NCI-H460 (cell line): ENCODE measurements at places on chromosomes 7 and 10. TPM values are rescaled to one million over a fixed set of nuclear protein-coding genes. Genes with fewer than 3 reads are reported as not detected.

GNGT1 gene
- 0.47 and 0.61 TPM in 2 replicates for total RNA-seq

IGFBP3 gene
- total RNA-seq: 336 and 359 TPM in 2 replicates

SEMA3E gene
- total RNA-seq: 23.3 and 23.9 TPM in 2 replicates

ZPBP gene
- total RNA-seq: not detected in 2 replicates

PPP1R9A gene
- total RNA-seq: 3.6 and 5.6 TPM in 2 replicates

XRCC2 gene
- total RNA-seq: 9.4 and 12.3 TPM in 2 replicates

COMTD1 gene
- 27.2 and 31.7 TPM in 2 replicates for total RNA-seq

SPDYE6 gene
- total RNA-seq: not detected in 2 replicates

PSD gene
- 0.29 and 0.32 TPM in 2 replicates for total RNA-seq

STRA8 gene
- not detected in 2 replicates for total RNA-seq

ASZ1 gene
- total RNA-seq: not detected in 2 replicates

GRM3 gene
- total RNA-seq: not detected in 2 replicates

GRCh38 chr7:44681645-44682044 is 67.0 kb upstream of the ZMIZ2 start:
- no peak for DNase-seq

- DNase-seq: no peak
Observed at GRCh38 chr7:74657692-74658177, at the start of gene GTF2I. GTF2I (plus strand) TSS chr7:74657718; CDS start chr7:74689129, 31,411 bp downstream.

- DNase-seq: no peak
Observed at GRCh38 chr7:147653456-147653855, 937.1 kb upstream of the C7orf33 start.

DNA sequence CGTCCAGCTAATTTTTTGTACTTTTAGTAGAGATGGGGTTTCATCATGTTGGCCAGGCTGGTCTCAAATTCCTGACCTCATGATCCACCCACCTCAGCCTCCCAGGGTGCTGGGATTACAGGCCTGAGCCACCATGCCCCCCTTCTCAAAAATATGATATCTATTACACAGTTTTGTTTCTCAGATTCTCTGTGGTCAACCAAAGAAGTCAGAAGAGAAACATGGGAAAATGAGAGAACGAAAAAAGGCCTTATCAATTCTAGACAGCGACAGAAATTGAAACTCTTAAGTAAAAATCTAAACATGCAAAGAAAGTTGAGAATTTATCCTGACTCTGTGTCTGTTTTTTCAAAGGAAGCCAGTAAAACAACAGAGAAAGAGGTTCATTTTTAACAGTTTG is 283.8 kb upstream of the PLXDC2 start:
- DNase-seq: no peak

DNA sequence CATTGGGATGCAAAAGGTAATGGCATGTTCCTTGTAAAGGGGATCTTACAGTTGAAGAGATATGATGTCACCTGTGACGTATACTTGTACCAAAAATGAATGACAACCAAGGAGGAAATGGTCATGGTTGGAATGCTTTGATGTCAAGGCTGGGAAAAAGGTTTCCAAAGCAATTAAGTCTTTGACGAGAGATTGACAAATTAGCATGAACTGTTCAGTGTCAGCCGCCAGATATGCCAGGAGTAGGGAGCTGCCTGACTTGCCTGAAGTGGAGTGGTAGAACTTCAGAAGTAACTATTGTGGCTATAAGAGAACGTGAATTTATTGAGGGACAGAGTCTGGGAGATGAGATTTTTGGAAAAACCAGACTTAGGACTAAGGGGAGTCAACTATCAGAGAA is 88.1 kb downstream of the SEPTIN7 start:
- DNase-seq: no peak

GRCh38 chr7:105924945-105925344 is 38.1 kb upstream of the CDHR3 start:
- DNase-seq: no peak

- peak; percentile 85 for DNase-seq
Observed at GRCh38 chr10:34528320-34528719, 286.8 kb downstream of the PARD3 start.

DNA sequence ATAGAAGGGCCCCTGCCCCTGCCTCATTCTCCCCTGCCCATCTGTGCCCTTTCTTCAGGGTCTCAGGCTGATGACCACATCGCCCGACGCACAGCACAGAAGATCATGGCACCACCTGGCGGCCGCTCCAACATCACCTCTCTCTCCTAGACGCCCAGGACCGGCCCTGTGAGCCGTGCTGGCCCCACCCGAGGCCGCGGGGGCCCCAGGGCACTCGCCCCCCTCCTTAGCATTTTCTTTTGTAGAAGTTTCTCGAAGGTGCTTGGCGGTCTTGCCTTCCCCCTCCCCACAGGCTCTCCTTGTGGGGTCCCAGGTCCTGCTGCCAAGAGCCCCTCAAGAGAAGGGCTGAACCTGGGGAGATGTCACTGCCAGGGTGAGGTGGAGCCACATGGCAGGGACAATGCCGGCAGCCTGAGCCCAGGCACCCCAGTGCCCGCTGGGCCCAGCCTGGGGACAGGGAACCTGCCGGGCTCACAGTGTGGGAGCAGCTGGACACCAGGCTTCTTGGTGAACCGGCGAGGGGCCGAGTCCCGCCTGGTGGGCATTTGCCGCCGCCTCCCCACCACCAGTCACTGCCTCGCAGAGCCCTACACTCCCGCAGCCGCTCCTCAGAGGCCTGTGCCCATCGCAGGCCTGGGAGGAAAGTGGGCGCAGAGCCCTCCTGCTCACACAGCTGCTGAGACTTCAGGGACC is 18.2 kb downstream of the DPYSL4 start:
- no peak for DNase-seq

- DNase-seq: no peak
Observed at GRCh38 chr7:15567036-15567435, 5.2 kb upstream of the AGMO start.

DNA sequence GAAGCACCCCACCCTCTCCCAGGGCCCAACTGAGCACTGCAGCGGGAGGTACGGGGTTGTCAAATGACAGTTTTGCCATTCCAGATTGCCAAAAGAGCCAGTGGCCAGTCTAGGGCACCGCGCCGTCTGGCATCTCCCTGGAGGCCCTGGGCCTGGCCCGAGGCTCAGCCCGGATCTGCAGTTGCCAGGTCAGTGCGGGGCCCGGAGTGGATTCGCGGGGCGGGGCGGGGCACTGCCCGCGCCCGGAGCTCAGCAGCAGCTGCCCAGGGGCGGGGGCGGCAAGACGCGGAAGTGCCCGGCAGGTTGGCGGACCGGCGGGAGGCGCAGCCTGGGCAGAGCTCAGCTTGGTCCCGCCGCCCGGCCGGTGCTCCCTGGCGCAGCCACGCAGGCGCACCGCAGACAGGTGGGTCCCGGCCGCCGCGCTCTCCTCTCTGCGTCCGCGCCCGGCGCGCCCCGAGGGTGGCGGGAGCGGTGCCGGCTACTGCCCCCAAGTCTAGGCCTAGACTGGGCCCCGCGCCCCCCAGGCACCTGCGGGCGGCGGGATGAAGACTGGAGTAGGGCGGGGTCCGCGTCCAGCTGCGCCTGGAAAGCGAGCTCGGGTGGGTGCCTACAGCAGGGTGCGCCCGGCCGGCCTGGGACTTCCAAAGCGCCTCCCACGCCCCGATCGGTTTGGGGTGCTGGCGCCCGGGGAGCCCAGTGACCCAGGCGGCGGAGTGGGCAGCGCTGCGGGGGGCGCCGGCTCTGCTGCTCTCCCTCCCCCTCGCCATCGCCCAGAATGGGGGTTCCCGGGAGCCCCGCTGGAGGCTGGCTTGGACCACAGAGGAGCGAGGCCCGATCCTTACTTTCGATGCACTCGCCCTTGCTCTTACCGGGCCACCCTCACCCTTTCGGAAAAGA is at the start of gene IRF5:
Gene IRF5 (plus strand): TSS at position 281 of the 897 bp plus-strand sequence. CDS start 4,155 bp downstream, outside the sequence.
- peak; percentile 28 for DNase-seq

DNA sequence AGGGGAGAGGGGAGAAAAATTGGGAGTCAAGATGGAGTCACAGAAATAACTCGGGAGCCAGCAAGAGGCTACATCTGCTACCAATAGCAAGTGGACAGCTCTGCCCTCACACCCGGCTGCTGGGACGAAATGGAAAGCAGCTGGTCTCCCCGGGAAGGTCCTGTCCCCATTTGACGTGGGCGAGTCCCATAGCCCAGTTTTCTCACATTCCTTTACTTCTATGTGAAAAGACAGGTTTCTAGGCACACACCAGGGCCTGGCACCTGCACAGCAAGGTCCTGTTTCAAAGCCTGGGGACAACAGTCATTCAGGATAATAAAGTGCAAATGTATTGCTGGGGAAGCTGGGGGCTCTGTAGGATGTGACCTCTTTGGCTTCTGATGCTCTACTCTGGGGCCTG is 162.6 kb downstream of the OAT start:
- no peak for DNase-seq

DNA sequence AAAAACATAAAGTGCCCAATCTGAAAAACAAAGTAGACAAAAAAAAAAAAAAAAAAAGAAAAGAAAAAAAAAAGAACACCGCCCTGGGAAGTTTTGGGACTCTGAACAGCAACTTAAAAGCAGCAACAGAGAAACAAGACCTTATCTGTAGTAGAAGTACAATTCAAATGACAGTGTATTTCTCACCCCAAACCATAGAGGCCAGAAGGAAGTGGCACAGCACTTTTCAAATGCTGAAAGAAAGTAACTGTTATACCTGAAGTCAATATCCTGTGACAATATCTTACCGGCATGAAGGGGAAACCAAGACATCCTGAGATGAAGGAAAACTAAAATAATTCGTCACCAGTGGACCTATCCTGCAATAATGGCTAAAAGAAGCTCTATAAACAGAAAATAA is 112.1 kb downstream of the DNAJC1 start:
- no peak for DNase-seq

- no peak for DNase-seq
Observed at GRCh38 chr10:29701306-29701705, 66.5 kb upstream of the SVIL start.

DNA sequence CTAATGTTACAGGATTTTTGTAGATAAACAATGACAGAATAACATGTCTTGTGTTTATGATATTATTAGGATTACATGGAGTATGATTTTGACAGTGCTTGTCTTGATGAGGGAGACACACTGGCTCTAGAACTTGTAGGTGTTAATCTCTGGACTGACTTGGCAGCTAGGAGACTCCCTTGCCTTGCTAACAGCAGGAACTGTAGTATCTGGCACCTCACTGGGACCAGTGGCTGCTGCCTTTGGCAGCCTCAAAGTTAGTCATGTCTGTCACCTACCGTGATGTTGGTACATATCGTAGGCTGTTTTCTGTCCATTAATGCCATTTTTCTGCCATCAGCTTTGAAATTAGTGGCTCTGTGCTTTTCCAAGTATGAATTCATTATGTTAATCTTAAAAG is 261.5 kb downstream of the CDK14 start:
- DNase-seq: no peak

DNA sequence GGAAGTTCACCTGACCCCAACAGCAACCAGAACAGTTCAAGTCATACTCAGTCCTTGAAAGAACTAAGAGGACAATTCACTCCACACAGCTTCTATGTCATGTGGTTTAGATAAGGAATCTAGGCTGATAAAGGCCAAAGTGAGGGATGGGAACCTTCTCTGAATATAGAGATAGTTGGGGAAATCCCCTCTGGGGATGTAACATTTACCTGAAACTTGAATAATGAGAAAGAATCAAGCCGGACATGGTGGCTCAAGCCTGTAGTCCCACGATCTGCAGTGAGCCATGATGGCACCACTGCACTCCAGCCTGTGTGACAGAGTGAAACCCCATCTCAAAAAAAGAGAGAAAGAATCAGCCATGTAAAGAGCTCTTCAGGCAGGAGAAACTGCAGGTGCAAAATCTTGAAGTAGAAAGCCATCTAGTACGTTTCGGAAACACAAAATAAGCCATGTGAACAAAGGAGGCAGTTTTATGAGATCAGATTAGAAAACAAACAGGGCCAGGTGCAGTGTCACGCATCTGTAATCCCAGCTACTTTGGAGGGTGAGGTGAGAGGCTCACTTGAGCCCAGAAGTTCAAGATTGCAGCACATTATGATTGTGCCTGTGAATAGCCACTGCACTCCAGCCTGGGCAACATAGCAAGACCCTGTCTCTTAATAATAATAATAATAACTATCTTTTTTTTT is 4.5 kb upstream of the DNMBP start:
- no peak for DNase-seq

DNA sequence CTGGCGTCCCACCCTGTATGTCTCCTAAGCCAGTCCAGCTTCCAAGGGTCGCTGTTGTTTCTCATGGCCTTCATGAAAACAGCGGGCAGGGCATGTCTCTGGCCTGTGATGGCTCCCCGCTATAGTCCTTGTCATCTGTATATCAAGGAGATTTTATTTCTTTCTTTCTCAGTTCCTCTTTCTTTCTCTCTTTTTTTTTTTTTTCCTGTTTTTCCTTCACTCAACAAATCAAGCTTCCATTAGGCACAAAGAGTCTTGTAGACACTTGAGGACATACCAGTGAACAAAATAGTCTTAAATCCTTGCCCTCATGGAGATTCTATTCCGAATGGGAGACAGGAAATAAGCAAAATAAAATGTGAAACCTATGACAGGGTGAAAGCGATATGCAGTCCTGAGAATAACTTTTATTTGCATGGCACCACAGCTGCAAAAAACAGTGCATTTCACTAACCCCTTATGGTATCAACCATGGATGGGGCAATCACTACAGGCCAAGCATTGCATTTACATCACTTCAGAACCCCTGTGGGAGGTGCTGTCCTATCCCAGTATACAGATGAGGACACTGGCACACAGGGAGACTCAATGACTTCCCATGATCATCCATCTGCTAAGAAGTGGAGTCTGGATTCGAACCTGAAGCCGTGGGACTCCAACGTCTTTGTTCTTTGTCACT is 50.7 kb downstream of the SYPL1 start:
- DNase-seq: no peak

- no peak for DNase-seq
Observed at GRCh38 chr10:126021833-126022500, 125.6 kb downstream of the FANK1 start.

DNA sequence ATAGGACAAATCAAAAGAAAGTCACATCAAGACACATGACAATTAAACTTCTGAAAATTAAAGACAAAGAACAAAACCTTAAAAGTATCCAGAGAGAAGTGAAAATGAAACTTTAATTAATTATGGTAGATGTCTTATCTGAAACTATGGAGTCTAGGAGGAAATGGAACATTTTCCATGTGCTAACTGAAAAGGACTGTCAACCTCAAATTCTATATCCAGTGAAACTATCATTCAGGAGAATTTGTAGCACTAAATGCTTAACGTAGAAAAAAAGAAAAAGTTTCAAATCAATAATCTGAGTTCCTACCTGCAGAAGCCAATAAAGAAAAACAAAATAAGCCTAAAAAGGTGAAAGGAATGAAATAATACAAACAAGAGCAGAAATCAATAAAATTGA is 33.1 kb upstream of the C10orf71 start:
- no peak for DNase-seq
